ENCODE measurements at places on chromosomes 16 and 17.

GRCh38 chr17:80487511-80487910 lies 11.1 kb upstream of the NPTX1 start:
- DNase-seq: no peak

- peak; percentile 62 for DNase-seq
These were observed 21.4 kb downstream of the MPRIP start for GRCh38 chr17:17063546-17064122.

DNA sequence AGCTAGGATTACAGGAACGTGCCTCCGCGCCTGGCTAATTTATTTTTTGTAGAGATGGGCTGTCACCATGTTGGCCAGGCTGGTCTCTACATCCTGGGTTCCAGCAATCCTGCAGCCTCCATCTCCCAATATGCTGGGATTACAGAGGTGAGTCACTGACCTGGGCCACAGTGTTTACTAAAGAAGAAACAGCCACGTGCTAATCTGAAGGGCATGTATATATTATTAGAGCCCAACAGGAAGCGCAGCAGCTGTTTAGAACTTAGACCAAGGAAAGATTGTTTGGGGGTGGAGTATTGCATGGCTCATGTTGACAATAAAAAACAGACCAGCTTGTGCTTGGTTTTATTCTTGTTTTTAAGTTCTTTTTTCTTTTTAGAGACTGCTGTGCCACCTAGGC lies 60.2 kb downstream of the HAPSTR1 start:
- DNase-seq: no peak

DNA sequence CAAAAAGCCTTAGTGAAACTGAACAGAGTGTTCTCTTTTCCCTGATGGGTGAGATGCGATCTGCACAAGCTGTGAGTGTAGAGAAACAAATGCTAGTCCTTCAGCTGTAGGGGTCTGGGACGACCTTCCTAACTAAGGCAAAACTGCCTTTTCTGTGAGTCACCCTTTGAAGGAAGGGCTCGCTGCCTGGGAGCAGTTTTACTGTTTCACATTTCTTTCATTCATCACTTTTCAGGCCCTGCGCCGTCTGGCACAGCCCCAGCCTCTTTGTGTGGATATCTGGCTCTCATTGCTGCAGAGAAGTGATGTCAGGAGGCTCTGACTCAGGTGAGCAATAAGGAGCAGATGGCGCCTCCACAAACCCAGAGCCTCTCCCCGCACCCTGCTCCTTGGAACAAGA lies 57.4 kb downstream of the HS3ST3A1 start:
- DNase-seq: peak; percentile 80

GRCh38 chr17:59696682-59697277 lies 10.4 kb downstream of the PTRH2 start:
- DNase-seq: no peak

- no peak for DNase-seq
These were observed 2.8 kb downstream of the CAPN15 start for GRCh38 chr16:530111-530817.

DNA sequence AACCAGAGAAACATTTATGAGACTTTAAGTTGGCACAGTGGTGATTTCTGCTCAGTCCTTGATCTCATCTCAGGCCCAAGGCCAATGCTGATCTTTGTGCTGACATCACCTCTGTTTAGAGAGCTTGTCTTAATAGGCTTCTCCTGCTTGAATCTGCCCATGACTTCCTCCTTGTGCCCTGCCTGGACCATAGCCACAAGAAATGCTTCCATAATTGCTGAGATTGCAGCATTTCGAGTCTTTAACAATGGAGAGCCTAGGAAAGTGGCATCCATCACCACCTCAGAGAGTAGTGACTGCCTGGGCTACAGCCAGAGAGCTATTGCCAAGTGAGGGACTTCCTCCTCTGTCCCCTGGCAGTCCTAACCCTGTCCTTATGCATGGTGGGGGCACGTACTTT lies 25.1 kb upstream of the MMP2 start:
- DNase-seq: no peak

- DNase-seq: no peak
These were observed 54.4 kb downstream of the SOX9 start for GRCh38 chr17:72175263-72175662.

DNA sequence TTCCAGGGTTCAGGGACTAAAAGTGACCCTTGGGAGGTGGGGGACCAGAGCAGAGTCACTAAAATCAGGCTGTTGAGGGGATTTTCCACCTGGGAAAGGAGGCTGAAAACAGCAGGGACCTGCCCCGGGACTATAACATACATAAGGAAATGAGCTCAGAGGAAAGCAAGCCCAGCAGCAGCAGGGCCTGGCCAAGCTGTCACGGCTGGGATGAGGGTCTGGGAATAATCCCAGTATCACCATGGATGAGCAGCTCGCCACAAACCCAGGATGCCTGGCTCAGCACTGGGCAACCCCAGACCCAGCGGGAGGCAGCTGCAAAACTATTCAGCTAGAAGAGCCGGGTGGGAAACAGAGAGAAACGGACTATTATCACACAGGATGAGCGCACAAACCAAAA lies 72.4 kb downstream of the RPH3AL start:
- no peak for DNase-seq

GRCh38 chr16:84843149-84844048 lies 23.6 kb downstream of the CRISPLD2 start:
- no peak for DNase-seq

DNA sequence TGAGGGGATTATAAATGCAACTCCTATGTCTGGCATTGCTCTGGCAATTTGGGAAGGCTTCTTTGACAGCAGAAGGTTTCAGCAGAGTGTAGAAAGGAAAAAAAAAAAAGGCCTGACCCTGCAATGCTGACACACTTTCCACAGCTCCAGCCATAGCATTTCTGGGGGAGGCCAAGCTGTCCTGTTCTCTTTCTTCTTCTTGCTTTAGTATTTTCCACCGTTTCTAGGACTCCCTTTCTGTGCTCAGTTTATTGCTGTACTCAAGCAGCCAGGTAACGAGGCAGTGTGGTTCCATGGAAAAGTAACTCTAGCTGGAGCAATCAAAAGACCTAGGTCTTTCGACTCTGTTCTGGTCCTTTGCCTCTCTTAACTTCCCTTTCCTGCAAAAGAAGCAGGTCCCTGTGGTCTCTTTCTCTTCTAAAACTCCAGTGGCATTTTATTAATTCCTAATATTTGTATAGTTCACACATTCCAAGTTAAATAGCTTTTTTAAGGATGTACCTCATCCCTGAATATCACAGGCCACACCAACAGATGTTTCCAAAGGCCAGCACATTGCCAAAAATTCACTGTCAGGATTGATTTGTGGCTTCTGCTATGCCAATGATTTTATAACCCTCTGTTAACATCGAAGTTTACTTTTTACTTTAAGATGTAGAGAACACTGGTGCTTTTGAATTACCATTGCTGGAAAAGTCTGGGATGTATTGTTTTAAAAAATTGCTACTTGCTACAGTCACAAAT lies 90.3 kb upstream of the BCAR1 start:
- DNase-seq: no peak

GRCh38 chr16:56344518-56345405 lies 80.6 kb downstream of the AMFR start:
- no peak for DNase-seq

DNA sequence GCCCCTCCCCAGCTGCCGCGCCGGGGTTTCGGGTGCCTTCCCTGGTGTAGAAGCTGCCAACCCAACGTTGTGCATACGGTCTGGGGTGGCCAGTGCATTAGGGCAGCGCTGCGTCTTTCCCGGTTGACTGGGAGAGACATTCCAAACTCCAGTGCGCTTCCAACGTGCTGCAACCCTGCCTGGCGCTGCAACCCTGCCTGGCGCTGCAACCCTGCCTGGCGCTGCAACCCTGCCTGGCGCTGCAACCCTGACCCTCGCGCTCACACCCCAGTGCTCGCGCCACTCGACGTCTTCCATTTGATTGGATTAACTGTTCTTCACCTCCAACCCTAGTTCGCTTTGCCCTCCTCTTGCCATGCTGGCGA lies 488 bp upstream of the HAP1 start:
- DNase-seq: no peak

DNA sequence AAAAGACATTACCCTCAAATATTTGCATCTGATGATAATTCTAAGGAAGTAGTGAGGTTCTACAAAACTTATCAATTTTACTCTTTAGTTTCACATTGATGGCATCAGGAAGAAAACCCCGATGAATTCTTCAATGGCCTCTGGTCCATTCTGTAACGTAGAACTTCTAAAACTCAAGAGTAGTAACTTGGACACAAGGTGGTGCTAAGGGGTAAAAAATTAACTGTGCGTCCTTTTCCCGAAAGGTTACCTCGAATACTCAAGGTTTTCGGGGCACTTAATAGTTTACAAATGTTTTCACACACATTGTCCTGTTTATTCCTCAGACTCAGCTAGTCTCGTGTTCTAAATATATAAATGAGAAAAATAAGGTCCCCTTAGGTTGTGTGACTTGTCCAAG lies 517.3 kb upstream of the ZFHX3 start:
- no peak for DNase-seq

DNA sequence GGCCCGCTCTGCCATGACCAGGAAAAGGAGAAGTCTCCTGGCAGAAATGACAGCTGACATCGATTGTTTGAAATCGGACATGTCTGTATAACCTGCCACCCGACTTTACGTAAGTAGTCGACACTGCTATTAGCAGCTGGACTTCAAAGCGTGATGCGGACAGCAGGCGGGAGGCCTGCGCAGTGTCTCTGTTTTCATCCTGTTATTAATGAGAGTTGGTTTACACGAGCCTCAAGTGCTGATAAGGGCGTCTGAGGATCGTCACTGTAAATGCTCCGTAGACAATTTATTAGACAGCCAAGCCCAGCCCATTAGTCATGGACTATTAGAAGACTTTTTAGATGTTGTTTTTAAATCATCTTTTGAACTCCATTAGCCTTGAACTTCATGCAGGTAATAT lies 328.3 kb downstream of the FOXL1 start:
- DNase-seq: no peak

DNA sequence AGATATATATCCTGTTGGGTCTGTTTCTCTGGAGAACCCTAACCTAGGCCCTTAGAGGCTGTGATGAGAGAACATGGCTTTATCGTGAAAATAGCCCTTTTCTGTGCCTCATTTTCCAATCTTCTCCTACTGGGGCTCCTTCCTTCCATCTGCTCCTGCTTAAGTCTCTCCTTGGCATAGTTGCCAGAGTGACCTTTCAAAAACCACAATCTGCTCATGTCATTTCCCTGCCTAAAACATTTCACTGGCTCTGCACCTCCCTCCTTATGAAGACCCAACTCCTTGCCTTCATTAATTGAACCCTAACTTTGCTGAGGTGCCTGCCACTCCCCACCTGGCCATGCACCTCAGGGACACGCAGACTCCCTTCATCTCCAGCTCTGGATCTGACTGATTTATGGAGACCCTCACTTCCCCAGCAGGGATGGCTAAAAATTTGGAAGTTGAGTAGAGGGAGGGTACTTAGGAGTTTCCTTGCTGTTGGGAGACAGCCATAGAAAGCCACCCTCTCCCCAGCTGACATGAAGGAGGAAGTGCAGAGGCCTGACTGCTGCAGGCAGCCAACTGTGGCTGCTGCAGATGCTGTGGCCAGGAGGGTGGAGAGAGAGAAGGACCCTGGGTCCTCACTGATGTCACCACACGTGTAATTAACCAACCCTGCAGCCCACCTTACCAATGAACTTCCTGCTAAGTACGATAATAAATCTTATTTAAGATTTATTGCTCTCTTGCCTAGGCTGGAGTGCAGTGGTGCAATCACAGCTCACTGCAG lies 6.3 kb upstream of the GGA2 start:
- no peak for DNase-seq
